ENCODE measurements at places on chromosomes 2 and 18.

DNA sequence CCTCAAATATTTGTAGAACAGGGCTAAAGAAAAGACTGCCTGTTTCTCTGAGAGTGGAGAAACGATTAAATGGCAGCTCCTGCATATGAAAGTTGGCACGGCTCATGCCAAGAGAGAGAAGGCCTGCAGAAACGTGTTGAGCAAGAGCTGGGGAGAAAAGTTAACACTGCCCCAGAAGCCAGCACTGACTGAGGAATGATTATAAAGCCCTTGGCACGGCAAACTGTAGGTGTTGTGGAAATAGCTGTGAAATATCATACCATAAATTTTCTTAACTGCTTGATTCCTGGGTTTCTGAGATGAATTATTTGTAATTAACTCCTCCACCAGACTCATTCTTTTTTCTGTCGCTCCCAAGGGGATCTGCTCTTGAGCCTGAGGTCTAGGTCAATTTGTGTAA, 4.3 kb downstream of the FRZB start:
- DNase-seq: no peak

DNA sequence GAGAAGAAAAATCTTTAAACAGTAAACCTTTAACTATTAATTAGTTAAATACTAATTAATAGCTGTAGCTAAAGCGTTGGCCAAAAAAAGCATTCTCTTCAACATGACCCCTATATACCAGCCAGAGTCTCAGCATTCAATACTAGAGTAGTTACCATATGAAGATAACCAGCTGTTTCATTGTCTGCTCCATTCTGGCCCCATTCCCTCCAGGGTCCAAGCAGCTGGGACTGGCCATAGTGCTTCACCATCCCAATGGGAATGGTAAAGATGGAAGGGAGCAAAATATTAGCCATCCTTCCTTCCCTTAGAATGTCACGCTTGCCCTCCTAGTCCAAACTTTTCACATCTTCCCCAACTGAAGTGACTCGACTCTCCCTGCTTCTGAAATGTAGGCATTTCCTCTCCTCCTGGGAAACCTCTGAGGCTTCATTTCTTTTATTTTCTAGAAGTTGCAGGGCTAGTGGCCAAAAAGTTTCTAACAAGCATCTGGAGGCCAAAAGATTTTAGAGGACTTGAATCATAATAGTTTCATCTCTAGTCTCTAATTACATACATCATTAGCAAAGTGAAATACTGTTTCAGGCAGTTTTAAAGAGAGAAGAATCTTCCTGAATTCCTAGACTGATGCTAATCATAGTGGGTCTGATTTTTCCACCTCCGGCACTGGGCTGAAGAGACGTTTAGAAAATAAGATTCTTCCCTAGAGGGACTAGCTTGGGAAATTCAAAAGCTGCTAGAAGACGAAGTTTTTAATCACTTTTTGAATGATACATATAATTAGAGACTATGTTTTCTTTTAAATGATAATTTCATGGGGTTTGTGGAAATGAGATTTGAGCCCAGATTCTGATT, 52.7 kb downstream of the CCDC68 start:
- no peak for DNase-seq

- no peak for DNase-seq
Measured at GRCh38 chr2:48567671-48568070, 37.7 kb downstream of the STON1 start.

DNA sequence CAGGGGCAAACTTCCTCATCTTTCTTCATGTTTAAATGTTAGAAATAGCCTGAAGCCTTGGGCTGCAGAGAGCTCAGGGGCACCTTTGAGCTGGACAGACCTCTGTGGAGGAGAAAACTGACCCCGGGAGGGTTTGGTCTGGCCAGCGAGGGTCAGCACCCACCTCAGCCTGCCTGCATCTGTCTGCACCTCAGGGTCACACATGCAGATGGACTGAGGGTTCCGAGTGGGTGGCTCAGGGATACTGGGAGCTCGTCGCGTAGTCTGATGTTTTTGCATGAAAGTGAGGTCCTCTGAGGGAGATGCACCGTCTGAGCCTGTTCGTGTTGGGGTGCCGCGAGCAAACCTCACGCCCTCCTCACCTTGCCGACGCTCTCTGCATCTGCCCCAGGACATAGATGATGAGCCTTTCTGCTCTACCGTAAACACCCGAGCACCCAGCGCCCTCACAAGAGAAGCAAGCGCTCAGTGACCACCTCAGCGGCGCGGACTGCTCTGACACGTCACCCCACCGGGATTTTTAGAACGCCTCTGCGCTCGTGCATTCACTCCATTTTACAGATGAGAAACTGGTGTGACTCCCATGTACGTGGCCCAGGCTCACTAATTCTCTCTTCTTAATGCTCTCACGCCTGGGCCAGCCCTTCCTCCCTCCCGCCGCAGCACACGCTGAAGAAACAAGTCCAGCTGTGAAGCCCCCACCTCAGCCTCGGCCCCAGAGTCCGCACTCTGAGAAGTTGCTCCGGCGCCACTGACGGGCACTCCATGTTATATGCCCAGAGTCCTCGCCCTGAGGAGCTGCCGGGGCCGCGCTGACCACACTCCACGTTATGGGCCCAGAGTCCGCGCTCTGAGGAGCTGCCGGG, 9.5 kb downstream of the KCNG2 start:
- no peak for DNase-seq

DNA sequence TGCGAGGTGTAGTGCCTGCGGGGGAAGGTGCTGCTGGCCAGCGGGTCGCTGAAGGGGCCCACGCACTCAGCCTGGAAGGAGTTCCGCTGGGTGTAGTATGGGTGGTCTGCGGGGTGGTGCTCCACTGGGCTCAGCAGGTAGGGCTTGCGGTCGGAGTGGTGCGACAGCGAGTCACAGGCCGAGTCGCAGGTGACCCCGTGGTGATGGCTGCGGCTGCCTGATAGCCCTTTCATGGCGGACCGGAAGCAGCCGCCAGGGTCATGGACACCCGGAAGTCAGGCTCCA, 429.8 kb downstream of the TGIF1 start:
- no peak for DNase-seq

GRCh38 chr2:62284471-62284870, 88.6 kb downstream of the B3GNT2 start:
- DNase-seq: no peak

GRCh38 chr18:9321017-9321452, 13.5 kb upstream of the TWSG1 start:
- no peak for DNase-seq

GRCh38 chr2:199754766-199755165, 96.2 kb downstream of the FTCDNL1 start:
- DNase-seq: no peak
